Activated CD4-positive, CD25-positive, alpha-beta regulatory T cell treated with anti-CD3 and anti-CD28 coated beads, Interleukin-2, amount 50 U/mL, for 72 hours (primary cell): ENCODE measurements at places on chromosomes 16 and 17.

DNA sequence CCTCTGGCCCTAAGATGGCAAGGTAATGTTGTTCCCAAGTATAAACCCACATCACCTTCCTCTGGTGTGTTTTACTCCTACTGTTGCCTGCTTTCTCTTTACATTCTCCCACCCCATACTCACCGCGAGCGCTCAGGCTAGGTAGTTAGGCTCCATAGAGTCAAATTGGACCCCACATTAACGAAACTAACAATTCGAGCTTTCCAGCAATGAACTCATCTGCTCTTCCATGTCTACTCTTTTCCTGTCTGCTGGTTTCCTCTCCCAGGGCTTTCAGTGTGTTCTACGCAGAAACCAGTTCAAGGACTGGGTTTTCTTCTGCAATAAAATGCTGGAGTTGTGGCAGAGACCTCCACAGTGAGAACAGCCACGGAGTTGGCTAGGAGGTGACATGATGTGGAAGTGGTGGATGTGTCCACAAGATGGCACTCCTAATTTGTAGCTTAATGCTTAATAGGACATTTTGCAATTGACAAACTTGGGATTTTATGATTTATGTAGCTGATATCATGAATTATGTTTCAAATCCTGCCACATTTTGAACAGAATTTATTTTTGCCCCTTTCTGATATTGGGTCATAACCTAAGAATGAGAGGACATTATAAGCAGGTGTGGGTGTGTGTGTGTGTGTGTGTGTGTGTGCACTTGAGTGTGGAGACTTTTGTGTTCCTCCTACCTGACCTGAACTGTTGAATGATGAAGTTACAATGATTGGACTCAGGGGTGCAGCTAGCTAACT is 2.2 kb upstream of the UQCRC2 start:
- no peak for DNase-seq

DNA sequence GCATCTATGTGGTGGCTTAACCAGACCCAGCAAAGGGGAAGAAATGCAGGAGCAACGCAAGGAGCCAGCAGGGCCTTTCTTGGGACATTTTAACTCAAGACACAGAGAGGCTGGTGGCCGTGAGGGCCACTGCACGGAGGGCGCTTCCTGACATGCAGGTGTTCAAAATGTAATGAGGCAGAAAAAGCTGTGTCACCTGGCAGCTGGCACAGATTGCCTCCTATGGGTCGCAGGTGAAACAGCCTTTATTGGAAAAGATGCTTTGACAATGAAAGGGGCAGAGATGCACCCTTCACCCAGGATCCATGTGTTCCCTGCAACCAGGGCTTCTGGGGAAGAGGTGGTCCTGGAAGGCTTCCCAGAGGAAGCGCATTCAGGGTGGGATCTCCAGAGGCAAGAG is 219.3 kb downstream of the XYLT1 start:
- no peak for DNase-seq

GRCh38 chr17:4485676-4486646 is 12.7 kb upstream of the SPNS2 start:
- peak; percentile 60 for DNase-seq

GRCh38 chr16:69927056-69927757 is 23.9 kb upstream of the CLEC18A start:
- DNase-seq = no peak

DNA sequence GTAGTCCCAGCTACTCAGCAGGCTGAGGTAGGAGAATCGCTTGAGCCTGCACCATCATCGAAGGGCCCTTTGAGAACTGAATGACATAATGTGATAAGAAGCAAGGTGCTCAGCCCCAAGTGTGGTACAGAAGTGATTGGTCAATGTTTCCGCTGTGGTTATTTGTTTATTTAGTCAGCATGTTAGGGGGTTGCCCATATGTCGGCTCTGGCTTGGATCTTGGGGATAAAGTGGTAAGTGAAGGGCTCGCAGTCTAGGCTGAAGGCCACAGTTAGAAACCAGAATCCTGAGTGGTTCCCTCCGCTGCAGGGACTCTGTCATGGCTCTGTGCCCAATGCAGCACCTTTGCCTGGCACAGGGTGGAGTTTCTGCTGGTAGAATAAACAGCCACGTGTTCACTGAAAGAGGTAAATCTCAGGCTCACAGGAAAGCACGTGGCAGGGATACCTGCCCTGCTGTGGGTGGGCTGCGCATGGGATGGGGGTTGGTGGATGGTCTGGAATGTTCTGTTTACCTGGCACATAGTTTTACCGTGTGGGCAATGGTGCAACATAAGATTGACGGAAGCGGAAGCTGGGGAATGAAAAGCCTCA is 35.4 kb downstream of the SYT17 start:
- DNase-seq = no peak

DNA sequence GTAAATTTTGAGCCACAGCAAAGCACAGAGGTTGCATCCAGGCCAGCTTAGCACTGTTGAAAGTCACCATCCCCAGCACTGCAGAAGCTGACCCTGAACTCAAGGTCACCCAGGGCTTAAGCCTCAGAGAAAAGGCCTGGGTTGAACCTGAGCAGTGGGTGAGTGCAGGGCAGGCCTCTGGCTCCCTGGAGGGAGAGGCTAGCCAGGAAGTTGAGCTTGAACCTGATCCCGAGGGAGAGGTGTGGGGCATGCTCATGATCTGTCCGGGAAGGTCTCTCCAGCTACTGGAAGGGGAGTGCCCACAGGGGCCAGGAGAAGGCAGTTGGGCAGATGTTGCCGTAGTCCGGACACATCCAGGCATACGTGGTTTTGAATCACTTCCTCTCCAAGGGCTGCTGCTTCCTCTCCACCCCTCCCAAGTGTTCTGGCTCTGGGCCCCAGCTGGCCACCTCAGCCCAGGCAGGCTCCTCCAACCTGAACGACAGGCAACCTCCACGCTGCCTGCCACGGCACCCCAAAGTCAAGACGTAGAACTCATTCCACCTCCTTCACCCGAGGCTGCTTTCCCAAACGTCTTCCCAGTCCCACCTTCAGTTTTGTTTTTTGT is 18.4 kb downstream of the CARHSP1 start:
- DNase-seq = no peak

DNA sequence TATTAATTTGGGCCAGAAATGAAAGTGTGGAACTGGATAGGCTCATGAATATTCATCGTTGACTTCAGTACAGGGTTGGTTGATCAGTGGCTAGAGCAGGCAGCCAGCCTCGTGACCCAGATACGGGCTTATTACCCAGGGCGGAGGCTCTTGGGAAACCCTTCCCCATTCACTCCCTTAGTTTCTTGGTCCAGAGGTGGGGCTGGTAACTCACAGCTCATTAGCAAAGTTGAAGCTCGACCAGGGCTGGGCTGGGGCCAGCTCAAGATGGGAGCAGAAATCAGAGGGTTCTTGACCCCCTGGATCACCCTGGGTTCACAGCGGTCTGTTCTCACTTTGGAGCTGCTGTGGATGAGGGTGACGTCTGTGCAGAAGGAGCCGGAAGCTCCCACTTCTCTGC is 44.6 kb upstream of the GSE1 start:
- DNase-seq = no peak

DNA sequence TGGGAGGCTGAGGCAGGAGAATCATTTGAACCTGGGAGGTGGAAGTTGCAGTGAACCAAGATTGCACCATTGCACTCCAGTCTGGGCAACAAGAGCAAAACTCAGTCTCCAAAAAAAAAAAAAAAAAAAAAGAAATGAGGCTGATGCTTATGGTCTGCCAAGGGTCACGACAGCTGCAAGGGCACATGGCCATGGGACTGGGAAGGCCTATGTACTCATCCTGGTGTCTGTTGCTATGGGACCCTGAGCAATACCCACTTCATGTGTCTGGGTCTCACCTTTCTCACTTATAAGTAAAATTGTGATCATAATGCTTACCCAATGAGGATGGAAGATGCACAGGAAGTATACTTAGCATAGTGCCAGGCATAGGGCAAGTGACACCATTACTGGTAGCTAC is 16.6 kb downstream of the MIEF2 start:
- DNase-seq = no peak

DNA sequence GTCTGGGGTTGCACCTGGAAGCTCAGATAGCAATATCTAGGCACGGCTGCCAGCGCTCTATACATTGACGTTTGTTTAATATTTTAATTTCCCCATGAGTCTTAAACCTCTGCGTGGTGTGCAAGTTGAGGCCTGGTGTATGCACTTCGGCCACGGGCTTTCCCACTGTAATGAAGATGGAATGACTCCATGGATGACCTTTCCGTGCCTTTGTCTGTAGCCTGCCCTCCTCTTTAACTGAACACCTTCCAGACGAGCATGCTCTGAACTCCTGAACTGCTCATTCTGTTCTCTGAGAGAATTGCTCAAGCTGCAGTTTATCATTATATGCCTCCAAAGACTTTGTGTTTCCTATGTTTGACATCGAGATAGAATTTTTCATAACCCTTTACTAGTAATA is 438.8 kb downstream of the WWOX start:
- DNase-seq = no peak

- DNase-seq = no peak
These were observed 31.1 kb upstream of the CPNE2 start for GRCh38 chr16:57061084-57061905.

DNA sequence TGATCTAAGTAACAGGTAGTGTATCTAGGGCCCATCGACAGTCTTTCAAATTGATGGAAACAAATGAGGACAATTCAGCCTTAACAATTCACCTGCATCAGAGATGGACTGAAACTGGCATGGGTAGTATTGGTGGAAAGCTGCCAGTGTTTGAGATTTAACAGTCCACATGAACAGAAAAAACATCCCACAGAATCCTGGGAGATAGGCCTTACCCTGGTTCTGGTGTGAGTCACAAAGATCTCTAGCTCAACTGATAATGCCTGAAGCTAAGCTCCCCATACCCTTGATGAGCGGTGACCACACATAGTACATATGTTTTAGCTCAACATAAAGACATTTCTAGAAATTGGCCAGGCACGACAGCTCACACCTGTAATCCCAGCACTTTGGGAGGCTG is 21.9 kb downstream of the CRK start:
- no peak for DNase-seq

GRCh38 chr17:46003907-46004748 is 5.1 kb downstream of the STH start:
- DNase-seq = no peak

- DNase-seq = no peak
These were observed 6.8 kb downstream of the DHX8 start for GRCh38 chr17:43490621-43491020.

DNA sequence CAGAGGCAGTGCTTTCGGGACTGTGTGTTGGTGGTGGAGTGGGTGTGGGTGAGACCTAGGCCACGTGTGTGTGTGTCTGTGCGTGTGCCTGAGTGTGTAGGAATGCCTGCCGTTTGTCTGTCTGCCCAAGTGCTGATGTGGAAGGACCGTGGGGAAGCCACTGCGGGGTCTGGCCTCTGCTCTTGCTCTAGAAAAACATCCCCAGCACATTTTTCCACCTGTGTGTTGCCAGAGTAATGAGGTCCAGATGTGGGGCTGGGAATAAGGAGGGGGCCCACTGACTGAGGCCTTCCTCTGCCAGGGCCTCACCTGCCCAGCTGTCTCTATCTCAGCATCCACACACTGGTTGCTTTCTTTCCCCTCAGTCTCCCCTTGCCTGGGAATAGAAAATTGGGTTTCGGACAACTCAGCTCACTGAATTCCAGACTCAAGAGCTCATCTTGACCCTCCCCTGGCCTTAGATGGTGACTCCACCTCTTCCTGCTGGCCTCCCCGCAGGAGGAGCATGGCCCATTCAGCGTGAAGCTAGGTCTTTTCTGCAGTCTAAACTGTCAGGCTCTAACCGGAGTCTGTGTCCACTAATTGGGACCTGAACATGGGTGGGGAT is 7.6 kb downstream of the SGCA start:
- no peak for DNase-seq

DNA sequence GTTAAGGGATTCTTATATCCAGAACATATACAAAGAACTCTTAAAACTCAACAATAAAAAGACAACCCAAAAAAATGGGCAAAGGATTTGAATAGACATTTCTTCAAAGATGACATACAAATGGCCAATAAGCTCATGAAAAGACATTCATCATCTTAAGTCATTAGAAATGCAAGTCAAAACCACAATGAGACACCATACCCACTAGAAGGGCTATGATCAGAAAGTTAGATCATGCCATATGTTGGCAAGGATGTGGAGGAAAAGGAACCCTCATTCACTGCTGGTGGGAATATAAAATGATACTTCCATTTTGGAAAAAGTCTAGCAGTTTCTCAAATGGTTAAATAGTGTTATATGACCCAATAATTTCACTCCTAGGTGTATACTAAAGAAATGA is 9.4 kb downstream of the PLD6 start:
- DNase-seq = no peak

DNA sequence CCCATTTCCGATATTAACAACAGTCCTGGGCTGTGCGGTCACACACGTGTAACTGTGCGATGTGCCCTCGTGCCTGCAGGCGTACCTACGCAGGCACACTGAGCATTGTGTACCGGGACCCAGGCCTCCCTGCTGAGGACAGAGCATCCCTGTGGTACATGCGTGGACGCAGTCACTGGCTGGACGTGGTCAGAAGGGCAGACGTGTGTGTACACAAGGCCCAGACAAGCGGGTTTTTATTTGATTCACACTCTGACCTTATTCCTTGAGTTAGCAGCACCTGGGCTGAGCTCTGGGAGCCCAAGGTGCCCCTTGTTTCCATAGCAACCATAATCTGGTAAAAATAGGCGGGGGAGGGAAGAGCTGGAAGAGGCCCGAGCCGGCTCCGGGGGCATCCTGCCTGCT is 19.5 kb downstream of the RAP1GAP2 start:
- no peak for DNase-seq

GRCh38 chr16:16928532-16929109 is 542.1 kb downstream of the XYLT1 start:
- DNase-seq = no peak

- DNase-seq = no peak
These were observed 41.4 kb downstream of the LIG3 start for GRCh38 chr17:35021520-35022380.

- DNase-seq = no peak
These were observed 67.4 kb downstream of the SNX29 start for GRCh38 chr16:12043953-12044352.

DNA sequence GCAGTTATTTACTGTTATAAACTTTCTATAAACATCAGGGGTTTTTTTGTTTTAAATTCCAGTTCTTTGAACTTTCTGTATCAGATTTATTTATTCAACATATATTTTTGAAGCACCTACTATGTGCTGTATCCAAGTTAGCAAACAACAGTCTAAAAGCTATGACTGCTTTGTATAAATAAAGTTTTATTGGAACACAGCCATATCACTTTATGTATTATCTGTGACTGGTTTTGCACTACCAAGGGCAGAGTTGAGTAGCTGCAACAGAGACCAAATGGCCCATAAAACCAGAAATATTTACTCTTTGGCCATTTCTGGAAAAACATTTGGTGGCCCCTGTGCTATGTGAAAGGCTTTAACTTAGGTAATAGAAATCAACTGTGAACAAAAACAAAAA is 110.2 kb upstream of the ERCC4 start:
- no peak for DNase-seq

GRCh38 chr17:21194226-21194625 is 19.7 kb downstream of the TMEM11 start:
- DNase-seq = no peak

GRCh38 chr16:14496786-14497185 is 133.3 kb downstream of the PARN start:
- DNase-seq = no peak
